ENCODE measurements at places on chromosomes 13 and 19.

DNA sequence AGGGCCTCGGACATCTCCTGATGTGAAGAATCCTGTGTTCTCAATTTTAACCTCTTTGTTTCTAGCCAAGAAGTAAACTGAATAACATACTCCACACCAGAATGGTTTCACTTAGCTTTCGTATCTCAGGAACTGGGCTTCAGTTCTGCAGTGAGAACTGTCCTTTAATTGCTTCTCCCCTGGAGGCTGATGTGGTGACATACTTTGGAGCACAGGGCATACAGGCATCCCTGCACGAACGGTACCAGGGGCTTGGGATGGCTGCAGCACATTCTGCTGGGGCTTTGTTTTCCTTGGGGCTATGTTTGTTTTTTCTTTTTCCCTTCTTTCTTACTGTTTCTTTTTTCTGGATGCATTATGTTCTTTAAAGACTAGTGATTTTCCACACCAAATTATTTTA lies 230.5 kb downstream of the TM9SF2 start:
- no peak for DNase-seq

- DNase-seq, result peak; percentile 71
These were observed 229.6 kb downstream of the ZIC5 start for GRCh38 chr13:99741960-99742359.

- DNase-seq, result no peak
These were observed 1.8 kb downstream of the HMGB1 start for GRCh38 chr13:30463787-30464495.

DNA sequence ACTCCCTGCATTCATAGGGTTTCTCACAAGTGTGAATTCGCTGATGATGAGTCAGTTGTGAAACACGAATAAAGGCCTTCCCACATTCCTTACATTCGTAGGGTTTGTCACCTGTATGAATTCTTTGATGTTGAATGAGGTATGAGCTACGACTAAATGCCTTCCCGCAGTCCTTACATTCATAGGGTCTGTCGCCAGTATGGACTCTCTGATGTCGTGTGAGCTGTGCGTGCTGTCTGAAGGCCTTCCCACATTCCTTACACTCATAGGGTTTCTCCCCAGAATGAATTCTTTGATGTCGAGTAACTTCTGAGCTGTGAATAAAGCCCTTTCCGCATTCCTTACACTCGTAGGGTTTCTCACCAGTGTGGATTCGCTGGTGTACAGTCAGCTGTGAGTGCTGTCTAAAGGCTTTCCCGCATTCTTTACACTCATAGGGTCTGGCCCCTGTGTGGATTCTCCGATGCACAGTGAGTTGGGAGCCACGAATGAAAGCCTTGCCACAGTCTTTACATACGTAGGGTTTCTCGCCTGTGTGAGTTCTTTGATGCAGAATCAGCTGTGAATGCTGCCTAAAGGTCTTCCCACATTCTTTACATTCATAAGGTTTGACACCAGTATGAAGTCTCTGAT lies 30.5 kb upstream of the COX7A1 start:
- DNase-seq, result no peak

DNA sequence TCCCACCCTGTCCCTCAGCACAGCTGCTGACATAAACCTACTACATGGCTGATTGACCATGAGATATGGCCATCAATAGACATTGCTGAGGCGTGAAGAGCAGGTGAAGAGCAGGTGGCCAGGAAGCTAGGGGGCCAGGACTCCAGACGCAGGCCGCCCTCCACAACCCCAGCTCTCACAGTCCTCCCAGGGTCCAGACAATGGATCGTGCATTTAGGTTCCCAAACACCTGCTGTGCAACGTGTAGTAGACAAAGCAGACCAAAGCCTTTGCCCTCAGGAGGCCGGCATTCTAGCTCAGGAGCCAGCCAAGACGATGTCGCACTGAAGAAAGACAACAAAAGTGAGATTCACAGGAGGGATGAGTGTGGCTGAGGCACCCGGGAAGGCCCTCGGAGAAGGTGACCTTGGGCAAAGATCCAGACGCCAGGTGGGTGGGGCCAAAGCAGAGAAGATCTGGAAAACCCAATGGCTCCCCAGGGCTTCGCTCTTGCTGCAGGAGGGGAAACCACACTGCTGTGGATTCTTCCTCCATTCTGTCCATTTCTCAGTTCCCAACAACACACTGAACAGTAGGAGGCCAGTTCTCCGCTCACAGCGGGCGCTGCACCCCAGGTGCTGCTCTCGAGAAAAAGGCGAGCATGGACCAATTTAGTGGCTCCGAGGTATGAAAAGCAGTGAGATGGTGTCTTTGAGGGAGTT lies 1.4 kb downstream of the FFAR1 start:
- no peak for DNase-seq

DNA sequence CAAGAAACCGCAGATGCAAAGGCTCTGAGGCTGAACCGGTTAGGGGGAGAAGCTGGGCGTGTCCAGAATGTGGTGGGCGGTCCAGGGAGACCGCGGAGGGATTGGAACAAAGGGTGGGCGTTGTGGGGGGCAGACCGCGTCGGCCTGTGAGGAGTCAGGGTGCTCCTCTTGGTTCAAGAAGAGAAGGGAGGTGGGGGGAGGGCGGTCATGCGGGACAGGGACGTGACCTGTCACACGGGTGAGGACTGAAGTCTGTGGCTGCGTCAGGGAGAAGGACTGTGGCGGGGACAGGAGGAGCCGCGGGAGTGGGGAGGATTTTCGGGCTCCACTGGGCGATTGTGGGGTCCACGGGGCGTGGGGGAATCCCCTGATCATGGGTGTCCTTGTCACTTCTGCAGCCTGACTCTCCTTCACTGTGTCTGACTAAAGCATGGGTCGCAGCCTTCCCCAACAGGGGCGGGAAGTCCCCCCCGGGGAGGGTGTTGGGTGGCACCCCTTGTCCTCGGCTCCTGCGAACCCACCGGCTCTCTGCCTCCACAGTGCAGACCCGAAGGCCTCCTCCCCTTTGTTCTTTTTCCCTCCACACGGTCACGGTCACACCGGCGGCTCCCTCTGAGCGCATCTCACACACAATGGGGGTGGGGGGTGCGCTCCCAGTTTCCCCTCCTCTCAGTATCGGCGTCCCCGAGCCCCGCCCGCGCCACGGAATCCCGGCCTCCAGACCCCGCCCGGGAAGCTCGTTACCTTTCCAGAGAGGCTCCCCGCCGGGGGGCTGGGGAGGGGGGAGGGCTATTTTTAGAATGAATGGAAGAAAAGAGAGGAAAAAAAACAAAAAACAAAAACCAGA lies 16.4 kb upstream of the KCNN1 start:
- peak; percentile 68 for DNase-seq

DNA sequence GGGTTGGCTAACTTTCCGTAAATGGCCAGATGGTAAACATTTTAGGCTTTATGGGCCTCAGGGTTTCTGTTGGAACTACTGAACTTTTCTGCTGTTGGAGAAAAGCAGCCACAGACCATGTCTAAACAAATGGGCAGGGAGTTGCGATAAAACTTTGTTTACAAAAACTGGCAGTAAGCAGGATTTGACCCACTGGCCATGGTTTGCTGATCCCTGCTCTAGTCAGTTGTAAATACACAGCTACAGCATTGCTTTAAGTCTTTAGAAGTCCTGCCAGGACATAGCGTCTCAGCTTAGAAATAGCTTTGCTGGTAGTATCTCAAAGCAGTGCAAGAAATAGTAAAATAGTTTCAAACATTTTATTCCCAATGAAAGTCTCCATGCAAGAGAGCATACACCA lies 88.4 kb downstream of the NALCN start:
- DNase-seq, result no peak

- DNase-seq, result no peak
These were observed 1.6 kb downstream of the MISP3 start for GRCh38 chr19:14073925-14074838.

DNA sequence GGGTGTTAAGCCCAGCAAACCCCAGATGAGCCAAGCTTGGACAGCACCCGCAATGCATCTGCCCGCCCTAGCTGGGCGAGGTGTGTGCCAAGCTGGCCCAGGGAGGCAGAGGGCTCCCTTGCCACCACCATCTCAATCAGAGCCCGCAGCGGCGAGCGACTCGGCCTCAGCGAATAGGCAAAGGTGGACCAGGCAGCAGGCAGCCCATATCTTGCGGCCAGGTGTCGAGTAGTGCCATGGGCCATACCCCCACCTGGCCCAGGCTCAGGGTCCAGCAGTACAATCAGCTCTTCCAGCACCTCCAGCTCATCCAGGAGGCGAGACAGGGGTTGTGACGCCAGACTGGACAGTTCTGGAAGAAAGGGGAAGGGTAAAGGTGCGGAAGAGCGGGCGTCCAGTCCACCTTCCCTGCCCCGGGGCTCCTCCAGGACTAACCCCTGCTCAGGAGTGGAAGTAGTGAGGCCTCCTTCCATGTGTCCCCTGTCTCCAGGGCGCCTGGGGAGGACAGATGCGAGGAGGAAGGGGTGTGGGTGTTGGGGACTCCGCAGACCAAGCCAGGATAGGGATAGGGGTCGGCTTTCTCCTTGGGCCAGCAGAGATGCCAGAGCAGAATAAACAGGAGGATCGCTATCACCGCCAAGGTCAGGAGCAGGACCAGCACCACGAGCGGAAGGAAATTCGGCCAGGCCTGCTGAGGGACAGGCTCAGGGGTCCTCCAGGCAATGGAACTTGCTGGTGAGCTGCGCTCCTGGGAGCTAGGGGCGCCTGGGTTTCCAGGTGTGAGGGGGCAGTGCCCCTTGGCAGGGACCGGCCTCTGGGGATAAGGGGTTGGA lies 2.8 kb downstream of the IGFLR1 start:
- no peak for DNase-seq

GRCh38 chr13:72530471-72530870 lies 197.0 kb downstream of the MZT1 start:
- DNase-seq, result no peak

DNA sequence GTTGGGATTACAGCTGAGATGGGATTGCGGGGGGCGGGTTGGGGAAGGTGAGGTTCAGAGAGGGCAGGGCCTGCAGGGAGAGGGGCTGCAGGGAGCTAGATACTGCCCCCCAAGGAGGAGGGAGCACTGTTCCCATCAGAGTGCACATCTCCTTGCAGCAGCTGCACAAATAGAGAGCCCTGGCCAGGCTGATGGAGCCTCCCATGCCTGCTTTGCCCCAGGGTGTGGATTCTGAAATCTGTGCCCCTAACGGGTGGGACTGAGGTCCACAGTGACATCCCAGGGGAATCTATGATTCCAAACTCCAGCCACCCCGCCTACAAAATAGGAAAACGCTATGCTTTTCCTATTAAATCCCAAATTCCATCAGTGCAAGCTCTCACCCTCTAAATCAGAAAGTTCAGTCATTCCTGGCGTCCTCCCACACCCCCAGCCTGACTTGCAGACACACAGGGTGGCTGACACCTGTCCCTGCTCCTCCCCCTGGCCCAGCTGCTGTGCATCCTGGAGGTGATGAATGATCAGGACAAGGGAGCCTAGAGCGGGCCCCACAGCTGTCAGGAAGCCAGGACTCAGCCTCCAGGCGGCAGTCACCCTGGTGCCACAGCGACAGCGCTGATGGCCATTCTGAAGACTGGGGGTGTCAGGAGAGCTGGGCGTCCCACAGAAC lies 6.3 kb upstream of the CEACAM21 start:
- no peak for DNase-seq

GRCh38 chr19:11887611-11888531 lies at the start of gene ZNF69:
Gene ZNF69 (plus strand): TSS chr19:11887782. CDS start chr19:11887924, 142 bp downstream.
- DNase-seq, result no peak

GRCh38 chr13:79141082-79141481 lies 265.0 kb downstream of the RBM26 start:
- no peak for DNase-seq

DNA sequence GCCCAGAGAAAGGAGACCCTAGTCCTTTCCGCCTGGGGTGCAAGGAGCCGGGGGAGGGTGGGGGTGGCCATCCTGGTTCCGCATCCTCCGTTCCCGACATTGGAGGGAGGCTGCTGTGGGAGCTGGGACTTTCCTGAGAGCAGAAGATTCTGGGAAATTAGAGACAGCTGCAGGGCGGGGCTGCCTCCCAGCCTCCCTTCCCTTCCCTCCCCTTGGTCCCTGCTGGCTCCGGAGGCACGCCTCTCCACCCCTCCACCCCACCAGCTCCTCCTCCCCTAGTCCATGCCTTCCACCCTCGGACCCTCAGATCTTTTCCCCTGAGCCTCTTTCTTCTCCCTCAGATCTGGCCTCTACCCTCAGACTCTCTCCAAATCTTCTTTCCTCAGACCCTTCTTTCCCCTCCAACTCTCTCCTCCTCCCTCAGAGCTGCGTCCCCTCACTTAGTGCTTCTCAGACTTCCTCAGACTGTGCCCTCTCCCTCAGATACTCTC lies 3.1 kb upstream of the BCL3 start:
- DNase-seq, result no peak

- no peak for DNase-seq
These were observed 197.5 kb downstream of the NBEA start for GRCh38 chr13:35139591-35139990.

GRCh38 chr13:33479105-33479504 lies 193.6 kb upstream of the STARD13 start:
- no peak for DNase-seq

GRCh38 chr13:40987606-40988280 lies 31.4 kb downstream of the ELF1 start:
- DNase-seq, result no peak

GRCh38 chr13:49494645-49495044 lies 1.1 kb upstream of the PHF11 start:
- DNase-seq, result no peak

DNA sequence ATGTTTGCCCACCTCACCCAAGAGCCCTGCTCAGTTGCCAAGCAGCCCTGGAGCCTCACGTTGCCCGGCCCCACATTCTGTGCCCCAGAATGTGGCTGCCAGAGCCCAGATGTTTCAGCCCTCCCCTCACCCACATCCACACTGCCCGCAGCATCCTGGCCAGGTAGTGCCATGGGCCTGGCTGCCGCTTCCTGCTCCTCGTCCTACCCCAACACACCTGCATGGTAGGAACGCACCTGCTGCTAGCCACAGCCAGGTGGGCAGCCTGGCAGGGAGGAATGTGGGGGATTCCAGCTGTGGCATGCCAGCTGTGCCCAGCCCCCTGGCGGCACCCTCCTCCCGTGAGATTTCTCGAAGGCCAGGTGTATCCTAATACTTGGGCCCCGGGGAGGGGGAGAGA lies 7.5 kb upstream of the NFIX start:
- no peak for DNase-seq

DNA sequence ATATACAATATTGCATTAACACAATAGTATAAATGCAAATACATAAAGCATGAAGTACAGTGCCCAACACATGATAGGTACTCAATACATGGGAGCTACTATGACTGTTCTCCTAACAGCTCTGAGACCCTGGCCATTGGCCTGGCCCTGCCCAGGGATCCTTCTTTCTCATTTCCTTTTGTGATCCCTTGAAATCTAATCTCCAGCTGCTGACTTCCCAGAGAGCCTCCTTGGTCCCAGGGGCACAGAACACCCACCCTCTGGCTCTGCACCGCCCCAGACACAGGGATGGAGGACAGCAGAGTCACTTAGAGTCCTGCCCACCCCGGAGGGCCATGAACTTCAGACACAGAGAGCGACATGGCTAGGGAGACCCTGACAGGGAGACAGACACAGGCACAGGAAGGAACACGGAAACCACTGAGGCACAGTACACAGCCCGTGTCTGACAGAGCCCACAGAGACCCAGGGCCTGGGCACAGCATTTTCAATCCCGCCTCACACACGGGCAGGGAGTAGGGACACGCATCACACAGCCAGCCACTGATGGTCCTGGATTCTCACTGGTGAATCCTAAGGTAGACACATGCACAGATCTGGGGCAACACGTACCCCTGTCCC lies 4.2 kb upstream of the SYCN start:
- no peak for DNase-seq

Data from NCI-H1436 treated with DMSO at 0.1 percent for 48 hours (cell line).